CD4-positive, alpha-beta memory T cell (primary cell): ENCODE measurements at places on chromosomes 6 and 20.

- no peak for DNase-seq
Measured at GRCh38 chr20:42100137-42100704, 482.0 kb upstream of the CHD6 start.

DNA sequence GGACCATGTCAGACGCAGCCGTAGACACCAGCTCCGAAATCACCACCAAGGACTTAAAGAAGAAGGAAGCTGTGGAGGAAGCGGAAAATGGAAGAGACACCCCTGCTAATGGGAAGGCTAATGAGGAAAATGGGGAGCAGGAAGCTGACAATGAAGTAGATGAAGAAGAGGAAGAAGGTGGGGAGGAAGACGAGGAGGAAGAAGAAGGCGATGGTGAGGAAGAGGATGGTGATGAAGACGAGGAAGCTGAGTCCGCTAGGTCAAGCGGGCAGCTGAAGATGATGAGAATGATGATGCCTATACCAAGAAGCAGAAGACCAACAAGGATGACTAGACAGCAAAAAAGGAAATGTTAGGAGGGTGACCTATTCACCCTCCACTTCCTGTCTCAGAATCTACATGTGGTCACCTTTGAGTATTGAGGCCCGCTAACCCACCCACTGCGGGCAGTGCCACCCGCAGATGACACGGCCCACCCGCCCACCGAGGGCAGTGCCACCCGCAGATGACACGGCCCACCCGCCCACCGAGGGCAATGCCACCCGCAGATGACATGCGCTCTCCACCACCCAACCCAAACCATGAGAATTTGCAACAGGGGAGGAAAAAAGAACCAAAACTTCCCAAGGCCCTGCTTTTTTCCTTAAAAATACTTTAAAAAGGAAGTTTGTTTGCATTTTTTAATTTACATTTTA, 43.3 kb downstream of the MGME1 start:
- DNase-seq: no peak

- DNase-seq: no peak
Measured at GRCh38 chr6:75812560-75812959, 63.5 kb downstream of the MYO6 start.

GRCh38 chr6:64680446-64680845, 1026.6 kb downstream of the EYS start:
- DNase-seq: no peak

DNA sequence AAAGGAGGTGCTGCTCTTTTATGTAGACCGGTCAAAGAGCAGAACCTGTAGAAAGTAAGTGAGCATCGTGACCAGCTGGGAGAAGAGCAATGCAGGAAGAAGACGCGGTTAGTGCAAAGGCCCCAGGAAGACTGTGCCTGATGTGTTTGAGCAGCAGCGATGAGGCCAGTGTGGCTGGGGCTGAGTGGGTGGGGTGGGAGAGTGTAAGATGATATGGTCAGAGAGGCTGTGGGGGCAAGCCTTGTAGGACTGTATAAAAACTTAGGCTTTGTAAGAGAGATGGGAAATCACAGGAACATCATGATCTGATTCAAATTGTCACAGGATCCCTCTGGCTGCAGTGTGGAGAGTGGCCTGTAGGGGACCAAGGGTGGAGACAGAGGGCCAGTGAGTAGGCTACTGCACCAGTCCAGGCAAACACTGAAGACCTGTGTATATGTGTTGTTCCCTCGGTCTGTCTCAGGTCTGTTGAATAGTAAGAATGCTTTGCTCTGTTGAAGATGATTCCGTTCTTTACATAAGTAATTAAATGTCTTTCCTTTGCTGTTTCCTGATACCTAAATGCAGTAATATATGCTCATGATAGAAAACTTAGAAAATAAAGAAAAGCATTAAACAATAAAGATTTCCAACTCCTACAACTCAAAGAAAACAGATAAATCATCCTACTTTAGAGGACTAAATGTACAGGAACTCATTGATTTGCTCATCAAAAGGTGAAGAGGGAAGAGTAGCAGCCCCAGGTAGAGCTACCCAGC, 23.6 kb upstream of the WFDC2 start:
- peak; percentile 12 for DNase-seq

- no peak for DNase-seq
Measured at GRCh38 chr20:63773571-63774241, 34.1 kb downstream of the SLC2A4RG start.

DNA sequence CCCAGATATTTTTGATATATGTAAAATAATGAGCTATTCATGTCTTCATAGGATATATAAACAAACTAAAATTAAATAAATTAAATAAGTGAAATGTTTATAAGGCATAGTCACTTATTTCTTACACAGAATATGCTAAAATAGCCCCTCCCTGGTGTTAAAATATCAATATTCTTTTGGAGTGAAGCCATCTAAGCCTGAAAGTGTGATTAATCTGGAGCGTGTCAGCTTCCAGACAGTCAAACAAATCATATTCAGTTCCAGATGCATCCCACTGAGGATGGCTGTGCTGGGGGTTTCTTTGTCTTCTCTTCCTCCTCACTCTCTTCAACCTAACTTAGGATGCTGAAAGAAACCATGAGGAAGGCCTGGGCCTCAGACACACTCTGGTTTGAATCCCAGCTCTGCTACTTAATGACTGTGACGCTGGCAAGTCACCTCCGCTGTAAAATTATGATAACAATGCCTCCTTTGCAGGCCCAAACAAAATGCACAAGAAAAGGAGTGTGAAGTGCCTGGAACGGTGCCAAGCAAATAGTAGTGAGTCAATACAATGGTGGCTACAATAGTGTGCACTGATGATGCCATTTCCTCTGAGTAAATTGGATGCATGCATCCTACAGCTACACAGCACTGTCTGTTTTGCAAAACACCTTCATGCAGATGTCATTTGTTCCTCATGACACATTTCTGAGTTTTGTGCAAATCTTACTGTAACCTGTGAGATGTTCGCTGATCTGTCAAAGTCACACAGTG, 161.4 kb downstream of the FOXC1 start:
- DNase-seq: no peak

DNA sequence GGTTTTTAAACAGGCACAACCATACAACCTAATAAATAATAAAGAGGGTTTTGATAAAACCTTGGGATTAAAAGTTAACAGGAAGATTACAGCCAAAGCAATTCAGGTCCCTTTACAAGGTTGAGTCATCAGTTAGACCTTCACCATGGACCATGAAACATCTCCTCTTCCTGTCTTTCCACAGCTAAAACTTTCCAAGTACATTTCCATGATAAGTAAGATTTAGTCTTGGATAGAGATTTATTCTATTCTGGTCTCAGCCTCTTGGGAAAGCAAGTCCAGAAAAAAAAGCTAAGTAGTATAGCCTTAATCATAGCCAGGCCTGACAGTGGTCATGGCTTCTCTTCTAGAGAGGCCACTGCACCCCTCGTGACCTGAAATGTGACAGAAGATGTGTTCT, 2.9 kb upstream of the PRSS35 start:
- no peak for DNase-seq

- DNase-seq: no peak
Measured at GRCh38 chr20:8299921-8300320, 167.9 kb downstream of the PLCB1 start.

GRCh38 chr6:126795161-126795560, 323.3 kb upstream of the RSPO3 start:
- DNase-seq: no peak

DNA sequence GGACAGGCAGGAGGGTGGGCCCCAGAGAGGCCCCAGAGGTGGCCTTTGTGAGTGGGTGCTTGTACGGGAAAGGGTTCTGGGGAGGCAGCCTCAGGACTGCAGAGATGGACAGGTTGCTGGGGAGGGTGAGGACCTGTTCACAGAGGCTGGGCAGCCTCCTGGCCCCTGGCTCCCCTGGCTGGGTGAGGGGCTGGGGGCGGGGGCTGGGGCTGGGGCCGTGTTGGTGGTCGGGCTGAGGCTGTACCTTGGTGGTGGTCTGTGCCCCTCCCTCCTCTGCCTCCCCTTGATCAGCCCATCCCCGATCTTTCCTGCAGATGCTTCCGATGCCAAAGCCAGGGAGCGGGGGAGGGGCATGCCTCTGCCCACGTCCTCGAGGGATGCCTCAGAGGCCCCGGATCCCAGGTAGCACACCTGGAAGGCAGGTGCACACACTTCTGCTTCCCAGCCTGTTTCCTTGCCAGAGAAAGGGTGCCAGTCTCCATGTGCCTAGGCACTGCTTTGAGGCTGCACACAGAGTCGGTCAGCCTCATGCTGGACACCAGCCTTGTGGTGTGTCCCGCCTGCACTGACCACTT, 4.8 kb downstream of the TCEA2 start:
- no peak for DNase-seq

DNA sequence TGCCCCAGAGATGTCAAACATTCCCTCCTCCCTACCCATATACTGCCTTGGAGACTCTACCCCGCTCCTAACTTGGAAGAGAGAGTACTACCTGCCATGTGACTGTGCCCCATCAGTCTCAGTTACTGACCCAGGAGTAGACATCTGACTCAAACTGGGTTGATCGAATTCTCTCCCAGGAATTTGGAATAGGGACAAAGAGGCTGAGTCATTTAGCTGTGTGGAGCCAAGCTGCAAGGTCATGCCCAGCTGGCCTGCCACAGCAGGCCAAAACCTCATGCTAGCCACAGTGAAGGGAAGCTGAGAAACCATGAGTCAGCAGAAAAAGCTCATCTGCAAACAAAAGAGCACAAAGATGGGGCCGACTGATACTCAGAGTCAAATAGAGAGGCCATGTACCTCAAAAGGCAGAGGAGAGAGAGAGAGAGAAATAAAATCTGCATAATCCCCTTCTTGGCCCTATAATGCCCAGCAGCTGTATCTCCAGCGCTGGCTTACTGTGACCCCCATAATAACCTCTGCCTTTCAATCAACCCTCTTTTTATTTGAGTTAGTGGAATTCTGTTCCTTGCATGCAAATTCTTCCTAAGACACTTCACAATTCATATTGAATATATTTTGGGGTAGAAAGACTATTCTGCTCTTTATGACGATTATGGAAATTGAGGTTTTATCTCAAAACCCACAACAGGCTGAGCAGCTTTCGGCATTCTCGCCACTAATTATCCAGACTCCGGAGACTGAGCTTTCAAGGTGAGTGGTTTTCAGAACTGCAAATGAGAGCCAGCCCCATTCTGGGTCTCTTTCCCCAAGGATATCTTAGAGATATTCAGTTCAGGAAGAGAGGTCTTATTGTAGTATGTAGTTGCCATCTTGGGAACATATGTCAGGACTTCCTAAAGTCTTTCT, 21.4 kb upstream of the AKIRIN2 start:
- DNase-seq: no peak

- no peak for DNase-seq
Measured at GRCh38 chr6:148242180-148242579, 100.5 kb upstream of the SASH1 start.

DNA sequence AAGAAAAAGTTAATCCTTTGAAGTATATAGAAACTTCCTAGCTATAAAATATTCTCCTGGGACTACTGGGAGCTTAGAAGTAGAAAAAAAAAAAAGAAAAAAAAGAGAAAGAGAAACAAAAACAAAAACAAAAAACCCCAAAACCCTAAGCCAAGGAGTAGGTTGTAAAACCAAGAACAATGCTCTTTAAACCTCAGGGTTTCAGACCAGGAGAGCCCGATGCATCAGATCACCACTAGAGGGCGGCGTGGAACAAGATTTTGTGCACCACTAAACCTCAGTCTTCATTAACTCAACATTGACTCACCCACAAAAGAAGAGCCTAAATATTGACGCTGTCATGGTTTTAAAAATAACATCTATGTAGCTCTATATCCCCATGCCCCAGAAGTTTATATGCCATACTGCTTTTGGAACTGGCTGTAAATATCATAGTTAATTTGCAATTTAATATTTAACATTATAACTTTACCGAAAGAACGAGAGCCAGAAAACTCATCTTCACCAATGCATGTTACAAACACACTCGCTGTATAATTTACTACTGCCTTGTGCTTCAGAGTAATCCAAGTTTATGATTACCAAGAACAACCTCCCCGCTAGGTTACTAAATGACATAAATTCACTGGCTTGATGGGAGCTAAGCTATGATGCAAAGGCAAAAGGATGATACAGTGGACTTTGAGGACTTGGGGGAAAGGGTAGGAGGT, 19.2 kb downstream of the MCUR1 start:
- peak; percentile 75 for DNase-seq

GRCh38 chr6:90131614-90132423, 164.8 kb downstream of the BACH2 start:
- no peak for DNase-seq

- no peak for DNase-seq
Measured at GRCh38 chr20:33532753-33533459, 43.0 kb downstream of the CBFA2T2 start.

GRCh38 chr6:53734473-53735299, 60.1 kb upstream of the LRRC1 start:
- no peak for DNase-seq

DNA sequence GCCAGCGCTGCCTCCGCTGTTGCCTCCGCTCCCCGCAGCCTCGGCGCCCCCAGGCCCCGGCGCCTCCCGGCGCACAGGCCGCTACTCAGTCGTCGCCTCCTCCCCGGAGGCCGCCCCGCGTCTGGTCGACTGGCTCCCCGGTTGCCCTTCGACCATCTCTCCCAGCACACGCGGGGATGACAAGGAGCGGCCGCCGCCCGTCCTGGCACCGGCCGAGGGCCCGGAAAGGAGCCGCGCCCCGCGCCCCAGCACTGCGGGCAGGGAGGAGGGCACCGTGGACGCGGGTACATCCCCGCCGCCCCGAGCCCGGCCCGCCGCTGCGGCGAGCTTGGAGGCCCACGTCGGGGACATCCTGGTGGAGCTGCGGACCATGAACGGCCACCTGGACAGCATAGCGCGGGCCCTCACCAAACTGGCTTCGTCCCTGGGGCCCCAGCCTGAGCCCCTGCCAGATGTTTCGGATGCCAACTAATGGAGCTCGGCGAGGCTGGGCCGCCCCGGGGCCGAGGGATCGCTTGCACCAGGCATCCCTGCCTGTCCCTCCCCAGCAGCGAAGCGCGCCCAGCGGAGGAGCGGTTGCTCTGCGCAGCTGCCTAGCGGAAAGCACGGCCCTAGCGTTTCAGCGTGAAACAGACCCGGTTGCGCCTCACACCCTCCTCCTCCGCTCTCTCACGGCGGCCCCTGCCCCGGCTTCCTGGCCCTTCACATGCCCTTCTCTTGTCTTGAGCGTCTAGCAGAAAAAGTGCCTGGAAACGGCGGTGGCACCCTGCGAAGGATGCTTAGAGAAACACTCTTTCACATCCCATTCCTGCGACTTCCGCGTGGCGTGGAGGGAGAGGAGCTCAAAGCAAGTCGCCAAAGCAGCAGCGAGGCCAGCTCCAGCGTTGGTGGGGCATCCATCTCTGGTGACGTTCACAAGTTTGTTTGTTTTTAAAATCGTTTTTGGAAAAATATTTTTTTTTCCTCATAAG, 285.8 kb upstream of the SUPT3H start:
- peak; percentile 36 for DNase-seq

GRCh38 chr20:41599699-41600104, 18.5 kb downstream of the CHD6 start:
- DNase-seq: no peak

- peak; percentile 76 for DNase-seq
Measured at GRCh38 chr20:52191132-52191915, at the start of gene ZFP64. ZFP64 (minus strand) TSS chr20:52191779; CDS start chr20:52191636, 143 bp downstream.

DNA sequence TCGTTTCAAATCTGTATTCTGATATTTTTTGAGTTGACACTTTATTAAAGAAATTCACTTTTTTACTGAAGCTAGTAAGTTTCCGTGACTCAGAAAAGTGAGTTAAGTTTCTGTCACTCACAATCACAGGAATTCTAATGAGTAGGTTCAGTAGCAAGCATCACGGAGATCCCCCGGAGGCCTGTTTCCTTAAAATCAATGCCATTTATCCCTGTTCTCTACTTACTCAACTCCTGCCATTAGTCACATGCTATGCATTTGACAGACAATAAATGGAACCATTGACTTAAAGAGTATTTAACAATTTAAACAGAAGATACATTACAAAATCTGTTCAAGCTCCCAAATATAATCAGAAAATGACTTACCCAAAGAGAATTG, 9.1 kb downstream of the SLC18B1 start:
- no peak for DNase-seq
